ENCODE measurements at places on chromosomes 11 and 22. TPM values are rescaled to one million over a fixed set of nuclear protein-coding genes. Genes with fewer than 3 reads are reported as not detected.

PRR14L gene
- 45.1 TPM for total RNA-seq

C11orf21 gene
- 2.1 TPM for total RNA-seq

MMP10 gene
- total RNA-seq: not detected

CASP1 gene
- total RNA-seq: 32.4 TPM

OR2AG2 gene
- 0.45 TPM for total RNA-seq

TAF6L gene
- total RNA-seq: 16.7 TPM

GAS2 gene
- total RNA-seq: 2.6 TPM

RGL4 gene
- 11.9 TPM for total RNA-seq

MIOX gene
- total RNA-seq: not detected

MUC5B gene
- total RNA-seq: not detected

FAM118B gene
- 9.5 TPM for total RNA-seq

DNA sequence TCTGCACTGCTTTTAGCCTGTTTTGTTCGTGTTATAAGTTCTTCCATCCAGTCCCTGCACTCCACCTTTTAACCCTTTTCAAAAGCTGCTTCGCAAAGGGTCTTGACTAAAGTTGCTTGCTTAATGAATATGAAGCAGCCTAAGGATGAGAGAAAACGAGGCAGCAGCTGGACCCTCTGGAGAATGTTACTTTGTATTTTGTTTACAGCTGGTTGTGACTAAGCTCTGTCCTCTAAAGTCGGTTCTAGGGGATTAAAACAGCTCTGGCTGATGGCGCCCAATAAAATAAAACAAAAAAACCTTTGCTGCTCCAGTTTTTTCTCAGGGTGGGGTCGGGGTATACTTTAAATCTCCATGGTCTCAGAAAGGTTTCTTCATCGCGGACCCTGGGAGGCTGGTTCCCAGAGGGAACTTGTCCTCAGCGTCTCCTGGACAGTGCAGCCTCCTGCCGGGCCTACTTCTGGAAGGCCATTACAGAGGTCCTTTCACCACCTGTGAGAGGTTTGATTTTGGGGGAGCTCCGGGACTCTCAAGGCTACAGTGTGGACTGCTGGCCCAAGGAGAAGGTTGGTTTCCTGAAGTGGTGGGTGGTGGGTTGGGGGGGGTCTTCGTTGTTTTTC, 836 bp upstream of the RBM4 start:
- no peak for DNase-seq

GRCh38 chr22:27637604-27638003, 164.0 kb downstream of the MN1 start:
- no peak for DNase-seq

- DNase-seq: peak; percentile 3
Observed at GRCh38 chr11:30788849-30789248, 202.7 kb upstream of the MPPED2 start.

GRCh38 chr11:69501891-69502860, 20.7 kb downstream of the LINC01488 start:
- no peak for DNase-seq

DNA sequence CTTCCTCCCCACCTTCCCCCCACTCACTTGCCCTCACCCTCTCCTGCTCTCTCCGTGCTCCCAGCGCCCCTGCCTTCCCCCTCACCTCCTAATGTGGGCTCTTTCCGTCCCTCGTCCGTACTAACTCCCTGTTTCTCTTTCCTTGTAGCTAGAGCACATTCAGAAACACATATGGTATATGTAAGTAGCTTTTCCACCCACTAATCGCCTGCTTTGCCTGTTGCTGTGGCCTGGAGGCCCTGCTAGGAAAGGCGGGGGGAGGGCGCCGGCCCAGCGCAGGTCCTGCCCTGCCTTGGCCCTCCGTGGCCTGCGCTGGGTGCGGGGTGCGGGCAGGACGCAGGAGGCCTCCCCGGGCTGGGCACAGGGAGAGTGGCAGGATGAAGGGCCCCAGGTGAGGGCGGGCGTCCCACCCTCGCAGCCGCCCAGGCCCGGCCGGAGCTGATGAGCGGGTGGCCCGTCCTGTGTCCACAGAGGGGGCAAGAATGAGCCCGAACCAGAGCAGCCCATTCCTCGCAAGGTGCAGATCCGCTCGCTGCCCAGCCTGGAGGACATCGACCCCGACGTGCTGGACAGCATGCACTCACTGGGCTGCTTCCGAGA, 41.7 kb downstream of the MOB2 start:
- no peak for DNase-seq

- DNase-seq: peak; percentile 70
Observed at GRCh38 chr22:50731811-50732624, 6.0 kb upstream of the ACR start.

DNA sequence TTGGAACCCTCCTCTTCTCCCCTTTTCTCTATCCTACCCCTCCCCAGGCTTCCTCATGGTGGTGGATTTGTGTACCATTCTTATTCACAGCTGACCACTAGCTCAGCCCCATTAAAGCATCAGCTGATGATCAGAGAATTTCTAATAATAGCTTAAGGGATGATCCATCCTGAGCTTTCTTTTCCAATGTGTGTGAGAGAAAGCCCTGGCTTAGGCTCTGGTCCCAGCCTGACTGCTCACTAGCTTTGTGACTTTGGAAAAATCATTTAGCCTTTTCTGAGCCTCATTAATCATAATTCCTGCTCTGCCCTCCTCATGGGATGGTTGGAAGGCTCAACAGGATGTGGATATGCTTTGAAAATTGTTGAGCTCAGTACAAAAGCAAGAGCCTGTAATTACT, 26.3 kb upstream of the CCDC90B start:
- DNase-seq: no peak

DNA sequence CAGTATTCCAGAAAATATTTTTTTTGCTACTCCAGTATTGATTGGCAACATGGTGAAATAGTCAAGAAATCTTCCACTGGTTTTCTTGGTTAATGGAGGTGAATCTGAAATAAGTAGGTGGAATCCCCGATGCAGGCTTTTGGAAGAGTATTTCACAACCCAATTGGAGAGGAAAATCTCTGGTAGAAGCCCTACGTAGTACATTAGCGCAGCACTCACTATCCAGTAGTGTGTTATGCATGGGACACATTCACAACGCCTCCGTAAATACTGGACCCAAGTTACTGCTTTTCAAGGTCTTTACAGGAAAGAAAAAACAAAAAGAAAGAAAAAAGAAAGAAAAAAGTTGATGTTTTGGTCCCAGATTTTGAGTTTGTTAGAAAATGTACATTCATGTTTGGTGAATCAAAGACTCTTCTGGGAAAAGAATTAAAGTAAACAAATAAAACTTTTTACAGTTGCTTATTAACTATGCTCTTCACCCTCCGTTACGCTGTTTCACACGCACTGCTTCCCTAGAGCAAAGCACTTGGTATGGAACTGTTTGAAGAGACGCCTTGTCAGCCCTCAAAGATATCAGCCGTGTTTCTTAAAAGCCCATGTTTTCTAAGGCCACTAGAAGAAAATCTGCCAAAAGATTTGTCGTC, 170.4 kb upstream of the CTSC start:
- no peak for DNase-seq

DNA sequence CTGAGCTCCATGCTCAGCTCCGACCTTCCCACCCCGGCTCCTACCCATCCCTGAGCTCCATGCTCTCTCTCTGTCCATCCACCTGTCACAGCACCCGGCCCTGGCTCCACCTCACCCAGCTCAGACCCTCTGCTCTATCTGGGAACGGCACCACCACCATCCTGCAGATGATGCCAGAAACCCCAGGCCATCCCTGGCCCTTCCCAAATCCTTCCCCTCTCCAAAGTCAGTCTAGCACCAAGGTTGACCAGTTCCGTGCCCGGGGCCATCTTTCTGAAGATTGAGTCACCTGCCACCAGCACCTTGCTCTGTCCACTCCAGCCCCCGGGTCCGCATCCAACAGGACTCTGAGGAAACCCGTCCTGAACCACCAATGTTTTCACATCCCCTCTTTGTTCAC, 969.6 kb downstream of the BRD1 start:
- DNase-seq: no peak

DNA sequence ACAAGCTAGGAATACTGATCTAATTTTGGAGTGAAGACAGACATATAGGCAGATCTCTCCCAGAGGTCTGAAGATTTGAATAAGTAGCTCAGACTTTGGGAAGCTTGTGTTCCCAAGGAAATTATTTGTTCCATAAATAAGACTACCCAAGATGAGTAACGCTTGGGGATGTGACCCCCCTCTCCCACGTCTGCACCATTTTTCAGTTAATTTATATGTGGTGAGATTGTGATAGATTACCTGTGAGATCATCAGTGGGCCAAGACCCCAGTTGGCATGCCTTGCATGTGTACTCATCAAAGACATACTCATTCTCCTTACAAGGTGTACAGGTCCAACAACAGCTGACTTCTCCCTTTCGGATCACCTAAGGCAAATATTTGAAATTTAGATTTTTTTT, 252.8 kb upstream of the CTSC start:
- DNase-seq: no peak

- DNase-seq: no peak
Observed at GRCh38 chr22:27868732-27869282, 50.2 kb downstream of the PITPNB start.

- no peak for DNase-seq
Observed at GRCh38 chr11:83895516-83895915, 609.3 kb upstream of the CCDC90B start.

DNA sequence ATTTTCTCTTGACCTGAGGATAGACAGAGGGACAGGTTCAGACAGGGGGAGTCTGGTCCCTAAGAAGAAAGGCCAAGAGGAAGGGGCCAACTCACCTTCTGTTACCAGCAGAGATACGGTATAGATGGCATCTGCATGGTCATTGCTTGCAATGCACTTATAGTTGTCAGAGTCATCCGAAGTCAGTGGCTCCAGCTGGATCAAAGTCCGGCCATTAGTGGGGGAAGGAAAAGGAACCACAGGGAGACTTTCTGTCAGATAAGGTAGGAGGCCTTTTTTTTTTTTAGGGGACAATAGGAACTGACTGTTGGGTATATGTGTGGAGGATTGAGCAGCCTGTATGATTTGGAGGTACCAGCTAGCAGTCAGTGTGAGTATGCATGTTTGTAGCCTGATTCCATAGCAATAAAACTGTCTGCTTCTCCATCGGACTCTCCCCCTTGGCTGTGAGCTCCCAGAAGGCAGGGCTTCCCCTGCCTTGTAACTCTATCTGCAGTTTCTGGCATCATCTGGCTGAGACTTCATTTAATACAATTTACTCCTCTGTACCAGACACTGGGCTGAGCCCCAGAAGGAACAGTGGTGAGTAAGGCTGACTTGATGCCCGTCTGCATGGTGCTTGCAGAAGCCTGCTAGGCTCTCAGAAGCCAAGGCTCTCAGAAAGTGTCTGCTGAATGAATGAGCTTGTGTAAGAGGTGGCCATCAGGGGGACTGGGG, 5.7 kb downstream of the IGSF22 start:
- no peak for DNase-seq

GRCh38 chr22:50660306-50660705, 12.3 kb upstream of the SHANK3 start:
- no peak for DNase-seq

GRCh38 chr11:82815406-82815805, 81.7 kb upstream of the FAM181B start:
- DNase-seq: no peak

DNA sequence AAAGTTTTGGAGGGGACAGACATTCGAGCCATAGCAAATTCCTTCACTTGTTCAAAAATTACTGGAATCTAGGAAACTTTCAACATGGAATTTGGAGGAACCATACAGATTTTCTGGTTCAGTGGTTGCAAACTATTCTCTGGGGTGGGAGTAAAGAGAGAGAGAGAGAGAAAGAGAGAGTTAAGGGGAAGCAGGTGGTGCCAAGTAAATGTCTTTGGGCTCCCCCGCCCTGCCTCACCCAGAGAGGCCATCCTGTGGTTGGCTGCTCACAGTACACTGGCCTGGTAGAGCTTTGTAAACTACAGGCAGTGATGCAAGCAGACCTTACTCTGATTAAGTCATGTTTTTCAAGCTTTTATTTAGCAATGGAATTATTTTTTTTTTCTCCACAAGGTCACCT, 82.6 kb downstream of the ADAMTS15 start:
- DNase-seq: no peak

DNA sequence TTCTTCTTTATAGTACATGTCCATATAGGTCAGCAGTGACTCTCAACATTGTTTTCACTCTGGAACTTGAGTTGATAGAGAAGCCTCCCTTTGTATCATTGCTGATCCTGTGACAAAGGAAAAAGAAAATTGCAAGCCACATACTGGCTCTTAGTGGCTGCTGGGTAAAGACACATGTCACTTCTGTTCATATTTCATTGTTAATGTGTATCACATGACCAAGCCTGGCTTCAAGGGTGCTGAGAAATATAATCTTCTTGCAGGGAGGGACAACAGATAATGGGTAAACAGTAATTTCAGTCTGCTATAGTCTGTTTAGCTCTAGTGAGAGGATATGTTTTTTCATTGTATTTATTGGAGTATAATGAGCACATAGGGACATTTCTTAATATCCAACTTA, 173.3 kb downstream of the PGR start:
- no peak for DNase-seq

GRCh38 chr11:68798221-68798813, 43.4 kb downstream of the CPT1A start:
- DNase-seq: peak; percentile 66

- DNase-seq: no peak
Observed at GRCh38 chr11:100855466-100856067, 168.5 kb downstream of the ARHGAP42 start.

GRCh38 chr11:107123022-107123421, 104.7 kb upstream of the GUCY1A2 start:
- DNase-seq: no peak

All from activated CD8-positive, alpha-beta T cell treated with anti-CD3 and anti-CD28 coated beads for 36 hours (primary cell).